ENCODE measurements at places on chromosomes 3 and 15.

DNA sequence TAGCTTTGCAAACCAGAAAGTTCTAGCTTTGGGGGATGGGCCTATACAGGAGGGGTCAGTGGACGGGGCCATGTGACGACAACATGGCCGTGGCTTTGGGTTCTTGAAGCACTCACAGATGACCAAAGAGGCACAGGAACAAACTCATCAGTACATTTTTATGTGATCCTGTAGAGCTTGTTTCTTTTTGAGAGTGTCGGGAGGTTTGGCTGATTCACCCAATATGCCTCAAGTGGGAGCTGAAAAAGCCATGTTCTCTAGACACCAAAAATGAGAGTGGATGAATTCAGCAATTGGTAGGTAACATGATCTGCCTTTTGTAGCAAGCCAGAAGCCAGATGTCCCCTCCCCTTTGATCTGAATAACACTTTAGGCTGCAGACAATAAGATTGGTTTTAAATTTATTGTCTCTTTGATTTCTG is 30.1 kb downstream of the GREM1 start:
- DNase-seq = no peak
- H3K27ac ChIP-seq = no peak overlapping the region
- no peaks in the 10 kb centered on the region for H3K36me3 ChIP-seq
- no peaks in the 10 kb centered on the region for H3K27me3 ChIP-seq
- no peaks in the 10 kb centered on the region for H3K4me1 ChIP-seq

- no peak overlapping the region for H3K4me3 ChIP-seq
- peaks cover 5% of the 10 kb centered on the region for H3K4me1 ChIP-seq
- DNase-seq = no peak
- H3K27me3 ChIP-seq = no peaks in the 10 kb centered on the region
- H3K36me3 ChIP-seq = peaks cover 38% of the 10 kb centered on the region
- peak overlapping the region; percentile 35 for H3K27ac ChIP-seq
These were observed 22.8 kb downstream of the FEM1B start for GRCh38 chr15:68300115-68300940.

- no peaks in the 10 kb centered on the region for H3K36me3 ChIP-seq
- H3K4me3 ChIP-seq = no peak overlapping the region
- peaks cover 12% of the 10 kb centered on the region for H3K4me1 ChIP-seq
These were observed 235.4 kb downstream of the NFKBIZ start for GRCh38 chr3:102084704-102085103.

DNA sequence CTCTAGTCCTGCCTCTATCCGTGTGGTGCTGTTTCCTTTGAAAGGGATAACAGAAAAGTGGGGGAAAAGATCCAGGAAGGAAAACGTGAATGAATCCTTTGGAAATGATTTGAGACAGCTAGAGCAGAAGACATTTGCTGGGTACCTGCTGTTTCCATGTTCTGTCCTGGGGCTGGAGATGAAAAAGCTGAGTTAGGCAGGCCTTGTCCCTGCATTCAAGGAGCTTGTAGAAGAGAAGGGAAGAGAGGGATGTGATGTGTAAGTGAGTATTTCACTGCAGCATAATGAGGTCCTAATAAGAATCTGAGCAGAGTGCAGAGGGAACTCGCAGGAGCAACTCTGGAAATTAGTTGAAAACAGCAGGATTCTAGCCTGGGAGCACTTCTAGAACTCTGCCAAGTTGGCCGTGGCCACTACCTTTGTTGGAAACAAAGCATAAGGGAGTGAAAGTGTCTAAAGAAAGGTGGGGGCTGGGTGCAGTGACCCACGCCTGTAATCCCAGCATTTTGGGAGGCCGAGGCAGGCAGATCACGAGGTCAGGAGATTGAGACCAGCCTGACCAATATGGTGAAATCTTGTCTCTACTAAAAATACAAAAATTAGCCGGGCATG is 13.8 kb upstream of the SEMA4B start:
- H3K27ac ChIP-seq = no peak overlapping the region
- peaks cover 34% of the 10 kb centered on the region for H3K4me1 ChIP-seq
- no peak overlapping the region for H3K4me3 ChIP-seq
- DNase-seq = no peak
- H3K27me3 ChIP-seq = no peaks in the 10 kb centered on the region
- no peaks in the 10 kb centered on the region for H3K36me3 ChIP-seq

Data from thoracic aorta (tissue), 2 donors.